Ureter (tissue), 1 donor: ENCODE measurements at places on chromosomes 13 and 19. TPM values are rescaled to one million over a fixed set of nuclear protein-coding genes. Genes with fewer than 3 reads are reported as not detected.

GRCh38 chr13:34816245-34816884, 125.7 kb upstream of the NBEA start:
- DNase-seq: no peak

GRCh38 chr19:6721773-6722172, 1.3 kb upstream of the C3 start:
- no peak for DNase-seq

DNA sequence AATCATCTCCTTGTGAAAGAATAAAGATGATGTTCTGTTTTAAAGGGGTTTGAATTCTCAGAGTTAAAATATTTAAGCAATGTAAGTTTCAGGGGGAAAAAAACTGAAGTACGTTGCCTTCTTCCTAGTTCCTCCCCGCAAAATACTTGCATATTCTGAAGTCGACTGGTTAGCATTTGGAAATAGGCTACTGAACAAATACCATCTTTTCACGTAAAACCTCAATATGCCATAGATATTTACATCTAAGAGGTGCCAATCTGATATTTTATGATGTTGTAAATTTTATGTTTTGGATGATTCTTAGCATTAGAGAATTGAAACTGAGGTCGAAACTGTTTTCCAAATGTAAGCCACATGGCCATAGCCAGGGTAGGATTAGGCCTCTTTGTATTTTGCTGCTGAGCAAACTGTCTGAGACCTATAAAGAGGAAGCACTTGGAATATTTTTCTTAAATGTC, 138.3 kb downstream of the FLT1 start:
- no peak for DNase-seq

- no peak for DNase-seq
Measured at GRCh38 chr13:30051531-30052060, 201.2 kb upstream of the UBL3 start.

DNA sequence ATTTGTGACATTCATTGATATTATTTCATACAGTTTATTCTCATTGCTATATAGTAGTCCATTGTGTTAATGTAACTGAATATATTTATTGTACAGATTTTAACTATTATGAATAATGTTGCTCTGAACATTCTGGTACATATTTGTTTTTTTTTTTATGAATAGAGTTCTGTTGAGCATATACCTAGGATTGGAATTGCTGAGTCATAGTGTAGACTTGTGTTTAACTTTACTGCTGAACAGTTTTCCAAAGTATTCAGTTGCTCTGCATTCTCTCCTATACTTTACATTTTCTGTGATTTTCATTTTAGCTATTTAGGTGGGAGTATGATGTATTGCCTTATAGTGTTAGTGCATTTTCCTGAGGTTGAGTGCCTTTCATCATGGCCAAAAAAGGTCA, 97.5 kb downstream of the MAB21L1 start:
- no peak for DNase-seq

DNA sequence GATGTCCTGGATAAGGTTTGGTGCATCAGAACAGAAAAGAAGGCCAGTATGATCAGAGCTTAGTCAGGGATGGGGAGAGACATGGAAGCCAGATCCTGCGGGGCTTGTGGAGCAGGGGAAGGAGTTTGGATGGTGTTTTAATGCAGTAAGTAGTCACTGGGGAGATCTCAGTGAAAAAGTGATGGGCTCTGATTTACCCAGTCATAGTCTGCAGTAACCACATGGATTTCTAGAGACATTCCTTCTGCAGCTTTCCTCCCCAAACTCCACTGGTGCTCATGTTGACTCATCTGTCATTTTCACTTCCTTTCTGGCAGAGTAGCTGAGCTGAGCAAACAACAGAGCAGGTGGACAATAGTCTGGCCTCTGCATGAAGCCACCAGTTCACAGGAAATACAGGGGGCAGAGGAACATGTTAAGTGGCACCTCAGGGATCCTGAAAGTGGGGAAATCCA, 144.1 kb downstream of the DPF1 start:
- DNase-seq: no peak

GRCh38 chr19:1340681-1341469, 42.8 kb upstream of the NDUFS7 start:
- DNase-seq: no peak

GRCh38 chr19:2533686-2534422, 57.9 kb downstream of the GADD45B start:
- DNase-seq: no peak

GRCh38 chr13:41720839-41721561, 239.9 kb downstream of the VWA8 start:
- no peak for DNase-seq

- no peak for DNase-seq
Measured at GRCh38 chr19:18393836-18394235, 3.6 kb downstream of the LRRC25 start.

GRCh38 chr13:24106429-24106828, 54.1 kb upstream of the SPATA13 start:
- no peak for DNase-seq

DNA sequence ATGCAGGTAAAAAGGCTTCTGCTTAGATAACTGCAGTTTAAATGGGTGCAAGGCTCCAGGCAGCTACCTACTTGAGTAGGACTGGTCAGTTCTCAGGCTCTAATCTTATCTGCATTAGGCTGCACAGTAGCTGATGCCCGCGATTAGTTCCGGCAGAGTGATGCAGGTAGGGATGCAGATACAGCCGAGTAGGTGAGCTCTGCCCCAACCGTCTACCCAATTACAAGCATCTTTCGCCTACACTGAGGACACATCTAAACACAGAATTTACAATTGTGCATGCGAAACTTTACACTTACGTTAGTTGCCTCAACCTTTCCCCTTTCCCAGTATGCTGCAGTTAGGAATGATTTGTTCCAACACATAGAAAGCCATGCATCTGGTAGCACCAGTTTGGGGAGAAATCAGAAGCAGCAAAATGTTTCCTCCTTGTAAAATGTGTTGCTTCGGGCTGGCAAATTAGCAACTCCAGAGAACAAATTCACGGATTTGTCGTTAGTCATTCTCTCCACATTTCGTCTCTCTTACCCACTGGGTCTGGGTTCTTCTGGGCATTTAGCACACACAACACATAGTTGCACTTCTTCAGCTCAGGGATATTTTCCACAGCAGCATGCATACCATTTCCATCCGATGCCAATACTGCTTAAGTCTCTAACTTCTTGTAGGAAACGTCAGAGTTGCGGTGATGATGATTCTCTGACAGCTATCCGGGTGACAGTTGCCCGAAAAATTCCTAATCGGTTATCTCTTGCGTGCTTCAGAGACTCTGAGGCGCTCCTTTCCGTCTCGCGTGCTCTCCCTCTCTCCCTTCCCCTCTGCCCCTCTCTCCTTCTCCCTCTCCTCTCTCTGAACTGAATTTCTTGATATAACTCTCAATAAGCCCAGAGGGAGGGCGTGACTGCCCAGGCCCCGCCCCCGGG, at the start of gene PCDH9:
Gene PCDH9 (minus strand): TSS at position 856 of the 923 bp plus-strand sequence. CDS start 1,896 bp downstream, outside the sequence.
- no peak for DNase-seq

DNA sequence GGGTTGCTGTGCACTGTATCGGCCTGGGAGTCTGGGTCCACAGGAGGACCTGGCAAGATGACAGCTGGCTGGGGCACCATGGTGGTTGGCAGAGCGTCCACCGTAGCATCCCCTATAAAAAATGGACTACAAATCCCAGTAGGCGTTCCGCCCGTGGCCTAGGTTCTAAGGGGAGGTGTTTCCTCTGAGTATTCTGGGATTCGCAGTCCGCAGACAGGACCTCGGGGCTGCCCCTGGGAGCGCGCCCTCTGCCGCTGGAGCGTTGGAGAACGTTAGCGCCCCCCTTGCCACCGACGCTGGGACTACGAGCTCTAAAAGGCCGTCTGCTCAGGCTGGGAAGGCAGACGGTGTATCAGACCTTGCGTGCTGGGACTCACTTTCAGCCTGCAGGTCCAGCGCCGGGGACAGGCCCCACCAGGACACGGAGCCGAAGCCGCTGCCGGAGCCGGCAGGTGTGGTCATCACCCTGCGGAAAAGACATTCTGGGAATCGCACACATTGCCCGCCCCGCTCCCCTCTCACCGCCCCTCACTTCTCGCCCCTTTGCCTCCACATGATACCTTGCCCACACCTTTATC, 372 bp downstream of the DNAAF3 start:
- peak; percentile 66 for DNase-seq

GRCh38 chr19:49741210-49741844, 21.8 kb downstream of the TSKS start:
- DNase-seq: no peak

GRCh38 chr19:49097453-49098288, 12.4 kb downstream of the SNRNP70 start:
- peak; percentile 75 for DNase-seq

DNA sequence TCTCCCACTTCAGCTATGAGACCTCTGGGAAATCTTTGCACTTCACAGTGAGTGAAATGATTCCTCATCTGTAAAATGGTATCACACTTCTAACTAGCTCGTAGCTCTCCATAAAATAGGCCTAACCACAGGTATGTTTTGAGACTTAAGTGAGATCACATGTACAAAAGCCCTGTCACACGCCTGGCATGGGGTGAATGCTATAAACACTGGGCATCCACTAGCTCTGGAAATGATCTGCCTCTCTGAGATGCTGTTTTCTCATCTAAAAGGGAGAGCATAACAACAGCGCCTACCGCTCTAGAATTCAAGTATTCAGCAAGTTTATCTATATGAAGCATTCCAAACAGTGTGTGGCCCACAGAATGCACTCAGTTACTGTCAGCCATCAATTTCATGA, 2.2 kb downstream of the AKT2 start:
- no peak for DNase-seq

GRCh38 chr19:40219721-40220276, 1.6 kb upstream of the TTC9B start:
- no peak for DNase-seq

GRCh38 chr13:50779443-50780200, 63.9 kb downstream of the DLEU7 start:
- no peak for DNase-seq

The USP12 gene
- total RNA-seq: 25.5 TPM

The SUGP1 gene
- 51.8 TPM for total RNA-seq

The TNPO2 gene
- total RNA-seq: 111 TPM

The HCN2 gene
- total RNA-seq: not detected

The DYRK1B gene
- total RNA-seq: 19.7 TPM

The GNG7 gene
- total RNA-seq: 6.2 TPM

The KLK8 gene
- not detected for total RNA-seq

The FUT6 gene
- 4.7 TPM for total RNA-seq

The SIGLEC10 gene
- total RNA-seq: 14.0 TPM

The DCLK1 gene
- 13.5 TPM for total RNA-seq
